ENCODE measurements at places on chromosomes 12 and 14. TPM values are rescaled to one million over a fixed set of nuclear protein-coding genes. Genes with fewer than 3 reads are reported as not detected.

Gene NANOG
- 0.62 TPM for total RNA-seq

Gene FAM181A
- not detected for total RNA-seq

DNA sequence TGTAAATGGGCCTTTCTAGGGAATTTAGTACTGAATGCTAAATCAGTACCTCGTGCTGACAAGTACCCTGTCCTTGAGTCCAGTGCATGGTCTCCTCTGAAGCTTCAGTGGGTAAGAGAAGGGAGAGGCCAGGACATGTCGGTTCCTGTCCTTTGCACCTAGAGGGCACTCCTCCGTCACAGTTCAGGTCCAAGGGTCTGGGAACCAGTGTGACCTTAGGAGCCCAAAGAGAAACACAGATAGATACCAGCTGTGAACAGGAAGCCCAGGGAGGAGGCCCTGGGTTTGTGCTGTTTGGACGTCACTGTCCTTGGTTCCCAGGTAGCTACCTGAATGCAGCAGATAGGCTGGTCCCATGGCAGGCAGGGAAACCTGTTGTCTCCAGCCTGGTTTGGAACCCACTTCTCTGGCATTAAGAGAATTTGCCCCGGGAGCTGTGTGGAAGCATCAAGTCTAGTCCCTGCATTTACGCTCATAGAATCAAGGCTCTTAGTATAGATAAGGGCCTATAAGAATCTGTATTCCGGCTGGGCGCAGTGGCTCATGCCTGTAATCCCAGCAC is 3.9 kb upstream of the FGF23 start:
- DNase-seq = no peak

DNA sequence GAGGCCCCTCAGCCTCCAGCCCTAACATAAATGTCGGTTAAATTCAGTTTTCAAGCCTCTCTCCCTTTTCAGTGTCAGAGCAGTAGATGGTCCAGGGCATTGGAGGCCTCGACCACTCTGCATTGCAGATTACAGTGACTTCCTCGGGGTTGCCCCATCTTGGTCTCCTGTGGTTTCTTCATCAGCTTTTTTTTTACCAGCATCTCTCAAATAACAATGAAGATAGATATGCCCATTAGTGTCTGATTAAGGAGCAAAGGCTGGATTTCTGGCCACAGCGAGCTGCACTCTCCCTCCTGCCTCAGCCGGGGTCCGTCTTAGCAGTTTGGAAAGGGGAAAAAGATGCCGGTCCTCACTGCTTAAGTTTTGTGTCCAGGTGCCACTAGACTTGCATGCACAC is 49.7 kb downstream of the C14orf132 start:
- DNase-seq = no peak

Measured in Panc1 (cell line).